ENCODE measurements at places on chromosomes 3 and 15. TPM values are rescaled to one million over a fixed set of nuclear protein-coding genes. Genes with fewer than 3 reads are reported as not detected.

Gene PLOD2
- 46.1 TPM for total RNA-seq

DNA sequence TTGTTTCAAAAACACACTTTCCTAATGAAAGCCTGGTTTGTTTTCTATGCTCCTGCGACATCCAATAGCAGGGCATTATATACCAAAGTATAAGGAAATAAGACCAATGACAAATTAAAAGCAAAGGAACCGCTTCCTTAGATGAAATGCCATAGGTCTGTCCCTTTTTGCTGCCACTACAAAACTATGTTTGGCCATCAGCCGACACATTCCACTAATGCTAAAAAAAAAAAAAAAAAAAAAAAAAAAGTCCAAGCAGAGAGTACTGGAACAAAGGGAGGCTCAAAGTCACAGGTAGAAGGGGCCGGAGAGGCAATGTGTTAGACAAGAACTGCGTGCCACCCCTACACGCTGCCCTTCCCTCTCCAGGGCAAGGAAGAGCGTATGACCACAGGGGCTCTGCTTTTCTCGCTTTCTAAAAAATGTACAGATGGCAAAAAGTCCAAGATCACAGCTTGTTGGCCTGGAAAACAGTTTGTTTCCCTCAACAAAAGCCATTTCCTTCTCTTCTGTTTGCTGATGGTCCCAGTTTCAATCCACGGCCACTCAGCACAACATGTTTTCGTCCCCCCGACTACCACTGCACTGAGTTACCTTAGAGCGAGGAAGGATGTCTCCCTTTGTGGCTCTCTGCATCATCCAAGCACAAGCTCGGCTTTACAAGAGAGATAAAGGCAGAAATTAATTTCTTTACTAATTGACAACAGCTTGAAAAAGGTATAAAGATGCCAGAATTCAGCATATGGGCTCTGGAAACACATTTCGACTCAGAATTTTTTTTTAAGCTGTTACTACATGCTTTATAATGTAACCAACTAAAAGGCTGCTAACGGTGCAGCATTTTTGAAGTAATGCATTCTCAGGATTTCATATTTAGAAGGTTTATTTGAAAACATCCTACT is 70.8 kb downstream of the ABTB1 start:
- DNase-seq: no peak

Gene ZNF501
- 13.1 TPM for total RNA-seq

Gene ALS2CL
- 0.16 TPM for total RNA-seq

Gene SUSD5
- total RNA-seq: 2.9 TPM

Gene RTP2
- not detected for total RNA-seq
